ENCODE measurements at places on chromosomes 12 and 14. TPM values are rescaled to one million over a fixed set of nuclear protein-coding genes. Genes with fewer than 3 reads are reported as not detected.

Gene GPR132
- not detected for total RNA-seq

Gene NTF3
- not detected for total RNA-seq

DNA sequence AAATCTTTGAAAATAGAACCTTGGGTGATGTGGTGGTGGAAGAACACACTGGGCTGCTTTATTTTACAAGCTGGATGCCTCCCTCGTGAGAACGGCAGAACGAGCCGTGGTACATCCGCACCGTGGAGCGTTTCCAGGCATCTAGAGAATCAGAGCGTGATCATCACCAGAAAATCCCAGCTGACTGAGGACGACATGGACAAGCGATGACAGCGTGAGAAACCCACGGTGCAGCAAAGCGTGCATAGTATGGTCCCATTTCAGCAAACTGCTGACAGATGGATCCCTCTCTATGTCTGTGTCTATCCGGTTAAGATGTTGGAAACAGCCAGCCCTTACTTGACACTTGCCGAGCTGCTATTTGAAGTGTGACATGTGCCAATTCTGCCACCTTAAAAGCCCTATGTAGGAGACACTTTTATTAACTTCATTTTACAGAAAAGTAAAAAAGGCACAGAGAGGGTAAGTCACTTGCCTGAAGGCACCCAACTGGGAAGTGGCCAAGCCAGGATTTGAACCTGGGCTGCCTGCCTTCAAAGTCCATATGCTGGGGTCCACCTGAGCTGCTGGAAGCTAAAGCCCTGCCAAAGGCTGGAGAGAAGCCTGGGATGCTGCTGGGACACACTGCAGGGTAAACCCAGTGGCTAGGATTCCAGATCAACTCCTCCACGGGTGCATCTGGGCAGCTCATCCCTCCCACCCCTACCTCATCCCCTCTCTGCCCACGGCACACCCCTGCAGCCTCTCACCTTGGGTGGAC lies 14.9 kb downstream of the SCARB1 start:
- DNase-seq: no peak

Gene CCDC184
- 0.18 TPM for total RNA-seq

DNA sequence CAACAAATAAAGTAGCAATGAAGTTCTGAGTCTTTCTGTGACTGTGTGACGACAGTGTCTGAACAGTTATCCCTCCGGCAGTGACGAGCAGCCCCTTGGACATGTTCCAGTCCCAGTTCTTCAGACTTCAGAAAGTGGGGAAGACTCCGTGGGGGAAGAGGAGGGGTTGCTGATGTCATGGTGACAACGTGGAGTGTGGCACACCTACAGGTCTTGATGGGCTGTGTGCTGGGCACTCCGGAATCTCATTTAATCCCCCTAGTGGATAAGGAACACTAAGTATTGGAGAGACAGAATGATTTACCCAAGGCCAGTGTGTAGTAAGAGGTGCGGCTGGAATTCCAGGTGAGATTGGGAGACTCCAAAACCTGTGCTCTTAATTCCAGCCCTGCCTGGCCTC lies 280.2 kb downstream of the CACNA1C start:
- no peak for DNase-seq

DNA sequence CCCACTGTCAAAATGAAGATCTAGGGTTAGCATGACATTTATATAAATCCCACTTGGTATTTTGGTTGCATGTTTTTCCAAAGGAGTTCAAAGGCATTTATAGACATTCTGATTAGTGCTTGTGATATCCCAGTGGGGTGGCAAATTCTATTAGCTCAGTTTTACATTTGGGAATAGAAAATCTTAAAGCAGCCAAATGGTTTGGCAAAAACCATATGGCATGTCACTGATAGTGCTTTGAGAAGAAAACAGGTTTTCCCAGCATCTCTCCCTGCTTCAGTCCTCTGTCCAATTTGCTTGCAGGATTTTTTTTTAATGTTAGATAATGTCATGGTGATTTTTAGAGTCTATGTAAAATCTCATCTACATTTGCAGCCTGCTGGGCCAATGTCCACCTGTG lies 225.1 kb upstream of the DIO3 start:
- no peak for DNase-seq

Gene FGF23
- total RNA-seq: not detected
